ENCODE measurements at places on chromosomes 16 and 17.
A peak's percentile ranks its signal among the peaks of the same experiment; 100 is the strongest.

- H3K27ac ChIP-seq: no peak overlapping the region
- peaks cover 31% of the 10 kb centered on the region for H3K36me3 ChIP-seq
- no peaks in the 10 kb centered on the region for H3K27me3 ChIP-seq
- H3K4me3 ChIP-seq: no peak overlapping the region
These were observed 25.5 kb downstream of the ACSF3 start for GRCh38 chr16:89119166-89119621.

DNA sequence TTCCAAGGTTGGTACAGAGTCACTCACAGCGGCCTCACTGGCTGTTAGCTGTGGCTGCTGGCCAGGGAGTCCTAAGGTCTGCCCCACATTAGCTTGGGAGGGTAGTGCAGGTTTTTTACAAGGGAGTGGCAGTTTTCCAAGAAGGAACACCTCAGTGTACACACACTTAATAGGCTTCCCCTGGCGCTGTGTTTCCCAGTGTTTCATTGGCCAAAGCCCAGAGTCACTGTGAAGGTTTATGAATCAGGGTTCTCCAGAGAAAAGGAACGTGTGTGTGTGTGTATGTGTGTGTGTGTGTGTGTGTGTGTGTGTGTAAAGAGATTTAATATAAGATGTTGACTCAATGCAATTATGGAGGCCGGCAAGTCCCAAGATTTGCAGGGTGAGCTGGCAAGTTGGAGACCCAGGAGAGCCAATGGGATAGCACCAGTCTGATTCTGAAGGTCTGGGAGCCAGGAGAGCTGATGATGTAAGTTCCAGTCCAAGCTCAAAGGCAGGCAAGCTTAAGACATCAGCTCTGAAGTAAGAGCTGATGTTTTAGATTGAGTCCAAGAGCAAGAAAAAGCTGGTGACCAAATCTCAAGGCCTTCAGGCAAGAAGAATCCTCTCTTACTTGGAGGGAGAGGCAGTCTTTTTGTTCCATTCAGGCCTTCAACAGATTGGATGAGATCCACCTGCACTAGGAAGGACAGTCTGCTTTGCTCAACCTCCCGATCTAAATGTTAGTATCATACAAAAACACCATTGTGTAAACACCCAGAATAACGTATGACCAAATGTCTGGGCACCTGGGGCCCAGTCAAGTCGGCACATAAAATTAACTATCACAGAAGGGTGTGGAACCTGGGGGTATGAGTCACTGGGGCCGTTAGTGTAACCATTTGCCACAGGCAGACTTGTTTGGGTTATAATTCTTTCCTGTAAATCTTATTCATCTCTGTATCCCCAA lies 206.8 kb downstream of the PRKCA start:
- peak overlapping the region; percentile 24 for H3K27ac ChIP-seq
- H3K4me1 ChIP-seq: peaks cover 11% of the 10 kb centered on the region
- no peaks in the 10 kb centered on the region for H3K27me3 ChIP-seq
- no peak overlapping the region for H3K4me3 ChIP-seq
- peaks cover 2% of the 10 kb centered on the region for H3K36me3 ChIP-seq

GRCh38 chr16:10338426-10338825 lies 47.4 kb upstream of the ATF7IP2 start:
- no peak overlapping the region for H3K27ac ChIP-seq
- H3K36me3 ChIP-seq: no peaks in the 10 kb centered on the region
- no peak for DNase-seq
- H3K4me1 ChIP-seq: peaks cover 7% of the 10 kb centered on the region

DNA sequence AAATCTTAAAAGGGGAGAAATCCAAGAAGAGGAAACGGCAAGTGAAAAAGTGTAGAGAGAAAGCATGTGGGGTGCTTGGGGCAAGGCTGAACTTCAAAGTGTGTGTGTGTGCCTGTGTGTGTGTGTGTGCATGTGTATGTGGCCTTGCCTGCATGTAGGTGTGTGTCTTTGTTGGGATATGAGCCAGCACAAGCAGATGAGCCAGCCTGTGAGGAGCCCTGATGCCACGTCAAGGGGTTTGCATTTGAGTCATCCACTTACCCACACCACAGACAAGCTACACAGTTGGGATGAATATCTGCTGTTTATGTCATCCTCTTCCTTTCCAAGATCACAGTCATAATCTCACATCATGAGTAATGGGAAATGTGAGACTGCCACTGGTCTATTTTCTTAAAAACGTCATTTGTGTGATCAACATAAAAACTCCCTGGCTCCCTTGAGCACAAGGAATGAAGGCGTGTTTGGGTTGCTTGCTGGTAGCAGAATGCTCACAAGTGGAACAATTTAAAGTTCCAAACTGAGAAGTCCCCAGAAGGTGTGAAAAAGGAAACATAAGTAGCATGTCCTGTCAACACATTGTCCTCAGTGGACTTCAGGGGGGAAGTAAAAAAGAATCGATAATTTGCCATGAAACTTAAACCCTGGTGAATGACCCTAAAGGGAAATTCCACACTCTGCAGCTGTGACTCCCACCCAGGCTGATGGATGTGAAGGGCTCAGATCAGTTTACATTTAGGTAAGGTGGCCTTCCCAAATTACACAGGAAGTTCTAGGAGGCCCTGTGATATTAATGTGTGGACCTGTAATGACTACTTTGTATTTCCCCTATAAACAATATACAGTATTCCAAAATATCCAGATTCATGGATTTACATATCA lies 14.7 kb downstream of the KCTD19 start:
- H3K4me1 ChIP-seq: no peaks in the 10 kb centered on the region
- H3K36me3 ChIP-seq: no peaks in the 10 kb centered on the region
- H3K27me3 ChIP-seq: no peaks in the 10 kb centered on the region
- no peak overlapping the region for H3K27ac ChIP-seq

GRCh38 chr17:266701-267667 lies 85.5 kb upstream of the DOC2B start:
- no peaks in the 10 kb centered on the region for H3K4me1 ChIP-seq
- no peaks in the 10 kb centered on the region for H3K36me3 ChIP-seq
- DNase-seq: no peak
- H3K27me3 ChIP-seq: no peaks in the 10 kb centered on the region
- H3K27ac ChIP-seq: no peak overlapping the region
- H3K4me3 ChIP-seq: no peak overlapping the region

DNA sequence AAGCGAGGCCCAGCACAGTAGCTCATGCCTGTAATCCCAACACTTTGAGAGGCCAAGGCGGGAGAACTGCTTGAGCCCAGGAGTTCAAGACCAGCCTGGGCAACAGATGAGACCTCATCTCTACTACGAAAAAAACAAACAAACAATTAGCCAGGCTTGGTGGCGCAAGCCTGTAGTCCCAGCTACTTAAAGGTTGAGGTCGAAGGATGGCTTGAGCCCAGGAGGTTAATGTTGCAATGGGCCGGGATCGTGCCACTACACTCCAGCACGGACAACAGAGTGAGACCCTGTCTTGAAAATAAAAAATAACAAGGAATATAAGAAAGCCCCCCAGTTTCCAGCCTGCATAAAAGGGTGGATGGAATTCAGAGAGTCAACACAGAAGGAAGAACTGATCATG lies 40.3 kb downstream of the ARHGAP17 start:
- H3K27me3 ChIP-seq: no peaks in the 10 kb centered on the region
- peaks cover 28% of the 10 kb centered on the region for H3K36me3 ChIP-seq
- no peak overlapping the region for H3K4me3 ChIP-seq

DNA sequence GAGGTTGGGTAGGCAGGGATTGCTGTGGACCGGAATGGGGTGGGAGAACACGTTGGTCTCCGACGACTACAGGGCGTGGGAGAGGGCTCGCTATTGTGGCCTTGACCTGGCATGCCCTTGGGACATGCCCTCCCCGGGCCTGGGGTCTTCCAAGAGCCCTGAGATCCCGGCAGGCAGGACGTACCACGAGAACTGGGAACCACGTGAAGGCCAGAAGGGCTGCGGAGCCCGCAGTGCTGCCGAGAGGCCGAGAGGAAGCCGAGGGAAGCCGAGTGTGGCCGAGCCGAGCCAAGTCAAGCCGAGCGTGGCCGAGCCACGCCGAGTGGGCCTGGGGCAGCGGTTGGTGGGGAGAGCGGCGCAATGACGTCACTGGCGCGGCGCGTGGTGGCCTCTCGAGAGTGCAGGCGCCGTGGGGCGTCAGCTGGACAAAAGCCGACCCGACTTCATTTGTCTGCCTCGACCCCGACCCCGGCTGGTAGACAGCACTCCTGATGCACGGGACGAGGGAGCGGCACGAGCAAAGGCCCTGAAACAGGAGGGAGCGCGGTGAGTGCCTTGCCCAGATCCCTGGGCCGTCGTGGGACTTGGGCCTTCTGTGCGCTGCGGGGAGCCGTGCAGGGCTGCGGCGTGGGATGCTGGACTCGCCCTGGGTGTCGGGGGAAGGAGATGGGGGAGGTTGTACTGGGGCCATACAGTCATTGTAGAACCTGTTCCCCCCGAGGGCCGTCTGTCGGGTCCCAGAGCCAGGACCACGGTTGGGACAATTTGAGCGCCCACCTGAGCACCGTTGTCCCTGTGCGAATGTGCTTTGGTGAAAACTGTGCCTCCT lies 6.6 kb downstream of the SOCS1 start:
- H3K4me3 ChIP-seq: no peak overlapping the region
- H3K4me1 ChIP-seq: peaks cover 23% of the 10 kb centered on the region
- no peak for DNase-seq
- no peaks in the 10 kb centered on the region for H3K36me3 ChIP-seq

DNA sequence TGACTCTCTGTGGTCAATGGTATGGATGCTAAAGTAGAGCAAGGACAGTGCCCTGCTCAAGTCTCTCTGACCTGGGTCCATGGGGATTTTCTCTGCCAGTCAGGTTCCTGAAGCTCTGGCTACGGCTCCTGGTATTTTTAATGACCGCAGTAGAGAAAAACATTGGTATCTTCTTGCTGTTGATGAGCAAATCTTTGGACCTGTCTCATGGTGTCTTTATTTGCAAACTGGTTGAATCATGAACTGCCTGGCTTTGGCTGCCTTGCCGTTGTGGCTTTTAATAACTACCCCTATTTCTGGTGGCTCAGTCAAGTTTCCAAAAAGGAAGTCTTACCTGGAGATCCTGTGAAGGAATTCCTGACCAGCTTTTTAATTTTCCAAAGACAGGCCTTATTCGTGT lies 8.7 kb downstream of the FAM234A start:
- H3K4me1 ChIP-seq: no peaks in the 10 kb centered on the region
- no peak overlapping the region for H3K27ac ChIP-seq
- no peaks in the 10 kb centered on the region for H3K27me3 ChIP-seq
- H3K4me3 ChIP-seq: no peak overlapping the region
- DNase-seq: no peak

- H3K4me1 ChIP-seq: no peaks in the 10 kb centered on the region
- no peaks in the 10 kb centered on the region for H3K27me3 ChIP-seq
- no peaks in the 10 kb centered on the region for H3K36me3 ChIP-seq
- DNase-seq: no peak
- H3K27ac ChIP-seq: no peak overlapping the region
- H3K4me3 ChIP-seq: no peak overlapping the region
These were observed 7.9 kb upstream of the ALDH3A1 start for GRCh38 chr17:19755821-19756510.

- no peaks in the 10 kb centered on the region for H3K36me3 ChIP-seq
- no peak overlapping the region for H3K27ac ChIP-seq
- H3K4me3 ChIP-seq: no peak overlapping the region
- no peak for DNase-seq
These were observed 114.5 kb upstream of the MAF start for GRCh38 chr16:79715061-79715460.

GRCh38 chr17:40343219-40344119 lies 21.1 kb downstream of the GJD3 start:
- peak overlapping the region; percentile 86 for H3K27ac ChIP-seq
- no peak for DNase-seq
- no peak overlapping the region for H3K4me3 ChIP-seq
- peaks cover 19% of the 10 kb centered on the region for H3K36me3 ChIP-seq
- no peaks in the 10 kb centered on the region for H3K27me3 ChIP-seq
- H3K4me1 ChIP-seq: peaks cover 79% of the 10 kb centered on the region

GRCh38 chr16:11118479-11118878 lies 137.5 kb downstream of the SOCS1 start:
- peaks cover 15% of the 10 kb centered on the region for H3K4me1 ChIP-seq
- H3K27ac ChIP-seq: no peak overlapping the region
- H3K36me3 ChIP-seq: peaks cover 6% of the 10 kb centered on the region
- H3K27me3 ChIP-seq: no peaks in the 10 kb centered on the region
- DNase-seq: no peak

- H3K36me3 ChIP-seq: no peaks in the 10 kb centered on the region
- no peaks in the 10 kb centered on the region for H3K27me3 ChIP-seq
- H3K4me1 ChIP-seq: no peaks in the 10 kb centered on the region
- DNase-seq: no peak
These were observed 157.9 kb downstream of the TOX3 start for GRCh38 chr16:52389045-52389444.

- H3K27me3 ChIP-seq: no peaks in the 10 kb centered on the region
- H3K27ac ChIP-seq: no peak overlapping the region
These were observed 70.6 kb upstream of the BCO1 start for GRCh38 chr16:81167851-81168250.

DNA sequence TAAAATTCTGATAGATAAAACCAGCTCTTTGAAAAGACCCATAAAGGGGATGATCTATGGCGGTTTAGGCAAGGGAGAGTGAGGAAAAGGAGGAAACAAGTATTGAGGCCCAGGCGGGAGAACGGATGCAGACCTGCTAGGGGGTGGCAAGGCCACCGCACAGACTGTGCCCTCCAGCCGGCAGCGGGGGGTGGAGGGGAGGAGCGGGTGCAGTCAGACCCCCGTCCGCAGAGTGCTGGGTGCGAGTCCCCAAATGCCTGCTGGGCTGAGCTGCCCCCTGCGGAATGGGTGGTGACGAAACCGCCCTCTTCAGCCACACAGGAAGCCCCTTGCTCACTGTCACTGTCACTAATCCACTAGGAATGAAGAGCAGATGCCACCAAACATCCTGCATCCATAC lies 46.0 kb downstream of the LMF1 start:
- DNase-seq: no peak
- H3K27ac ChIP-seq: no peak overlapping the region
- peaks cover 14% of the 10 kb centered on the region for H3K36me3 ChIP-seq
- no peaks in the 10 kb centered on the region for H3K4me1 ChIP-seq

DNA sequence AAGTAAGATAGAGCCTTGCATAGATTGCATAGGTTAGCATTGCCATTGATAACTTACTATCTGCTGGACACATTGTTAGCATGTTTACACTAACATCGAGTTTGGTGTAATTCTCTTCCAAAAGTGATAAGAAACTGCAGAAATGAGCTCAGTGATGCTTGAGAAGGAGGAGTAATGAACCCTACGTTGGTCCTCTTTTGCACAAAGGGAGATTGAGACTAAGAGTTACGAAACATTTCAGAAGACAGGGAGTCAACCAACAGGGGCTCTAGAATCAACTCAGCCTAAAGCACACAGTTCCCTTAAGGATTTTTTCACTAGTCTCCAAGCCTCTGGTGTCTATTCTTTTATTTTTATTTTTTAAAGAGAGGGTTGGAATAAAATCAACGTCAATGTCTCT lies 6.8 kb downstream of the CCL7 start:
- H3K27ac ChIP-seq: no peak overlapping the region
- H3K4me3 ChIP-seq: no peak overlapping the region
- no peak for DNase-seq
- H3K27me3 ChIP-seq: peaks cover 6% of the 10 kb centered on the region
- H3K36me3 ChIP-seq: no peaks in the 10 kb centered on the region

- H3K27me3 ChIP-seq: no peaks in the 10 kb centered on the region
- no peaks in the 10 kb centered on the region for H3K4me1 ChIP-seq
- no peaks in the 10 kb centered on the region for H3K36me3 ChIP-seq
- no peak overlapping the region for H3K4me3 ChIP-seq
- DNase-seq: no peak
These were observed 116.1 kb upstream of the C16orf82 start for GRCh38 chr16:26950636-26951035.

Data from effector memory CD4-positive, alpha-beta T cell (primary cell).